ENCODE measurements at places on chromosomes 5 and 9.

DNA sequence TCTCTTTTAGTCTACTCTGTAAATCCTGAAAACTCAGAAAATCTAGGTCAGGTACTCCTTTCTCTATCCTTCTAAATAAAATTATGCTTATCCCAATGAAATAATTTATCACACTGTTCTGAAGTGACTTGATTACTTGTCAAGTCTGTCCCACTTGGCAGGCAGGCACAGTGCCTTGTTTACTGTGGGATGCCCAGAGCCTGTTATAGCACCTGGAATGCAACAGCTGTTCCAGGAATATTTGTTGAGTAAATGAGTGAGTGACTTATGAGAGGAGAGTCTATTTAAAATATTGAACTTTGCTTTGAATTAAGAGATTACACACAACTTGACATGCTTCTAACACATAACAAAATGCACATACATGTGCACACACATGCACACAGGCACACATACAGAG lies 130.0 kb downstream of the MPDZ start:
- no peak for DNase-seq

DNA sequence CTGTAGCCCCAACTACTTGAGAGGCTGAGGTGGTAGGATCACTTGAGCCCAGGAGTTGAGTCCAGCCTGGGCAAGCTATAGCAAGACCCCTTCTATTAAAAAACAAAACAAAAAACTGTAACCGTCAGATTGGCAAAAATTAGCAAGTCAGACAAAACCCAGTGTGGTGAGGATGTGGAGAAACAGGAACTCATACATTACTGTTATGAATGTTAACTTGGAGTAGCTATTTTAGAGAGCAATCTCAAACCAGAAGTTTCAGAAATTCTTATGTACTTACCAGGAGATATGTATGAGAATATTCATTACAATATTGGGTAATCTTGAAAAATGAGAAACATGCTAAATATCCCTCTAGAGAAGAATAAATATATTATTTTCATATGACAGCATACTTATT lies 120.3 kb downstream of the INVS start:
- no peak for DNase-seq

DNA sequence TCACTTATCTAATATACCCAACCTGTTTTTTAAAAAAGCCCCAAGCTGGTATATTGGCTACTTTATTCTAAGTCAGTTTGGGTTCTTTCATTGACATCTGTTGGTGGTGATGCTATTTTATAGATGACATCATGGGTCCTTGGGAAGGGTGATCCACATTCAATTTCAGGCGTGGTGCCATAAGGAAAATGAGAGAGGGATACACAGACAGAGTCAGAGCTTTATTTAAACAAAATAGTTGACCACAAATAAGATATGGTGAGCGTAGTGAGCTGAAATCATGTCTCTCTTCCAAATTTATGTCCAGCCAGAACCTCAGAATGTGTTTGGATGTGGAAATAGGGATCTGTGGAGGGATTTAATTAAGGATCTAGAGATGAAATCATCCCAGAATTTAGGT lies 302.4 kb downstream of the MAT2B start:
- no peak for DNase-seq

DNA sequence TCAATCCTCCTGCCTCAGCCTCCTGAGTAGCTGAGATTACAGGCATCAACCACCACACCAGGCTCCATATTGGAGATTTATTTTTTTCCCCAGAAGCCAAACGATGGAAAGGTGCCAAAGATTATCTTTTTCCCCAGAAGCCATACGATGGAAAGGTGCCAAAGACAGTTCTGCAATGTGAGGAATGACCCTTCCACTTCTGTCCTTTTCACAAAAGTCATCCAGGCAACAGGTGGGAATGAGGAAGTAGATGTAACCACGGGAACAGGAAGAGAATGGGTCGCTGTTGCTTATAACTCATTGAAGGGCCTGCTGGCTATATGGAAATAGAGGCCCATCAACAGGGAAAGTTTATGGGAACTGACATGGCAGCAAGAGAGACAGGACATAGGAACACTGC lies 233.7 kb upstream of the MSX2 start:
- no peak for DNase-seq

DNA sequence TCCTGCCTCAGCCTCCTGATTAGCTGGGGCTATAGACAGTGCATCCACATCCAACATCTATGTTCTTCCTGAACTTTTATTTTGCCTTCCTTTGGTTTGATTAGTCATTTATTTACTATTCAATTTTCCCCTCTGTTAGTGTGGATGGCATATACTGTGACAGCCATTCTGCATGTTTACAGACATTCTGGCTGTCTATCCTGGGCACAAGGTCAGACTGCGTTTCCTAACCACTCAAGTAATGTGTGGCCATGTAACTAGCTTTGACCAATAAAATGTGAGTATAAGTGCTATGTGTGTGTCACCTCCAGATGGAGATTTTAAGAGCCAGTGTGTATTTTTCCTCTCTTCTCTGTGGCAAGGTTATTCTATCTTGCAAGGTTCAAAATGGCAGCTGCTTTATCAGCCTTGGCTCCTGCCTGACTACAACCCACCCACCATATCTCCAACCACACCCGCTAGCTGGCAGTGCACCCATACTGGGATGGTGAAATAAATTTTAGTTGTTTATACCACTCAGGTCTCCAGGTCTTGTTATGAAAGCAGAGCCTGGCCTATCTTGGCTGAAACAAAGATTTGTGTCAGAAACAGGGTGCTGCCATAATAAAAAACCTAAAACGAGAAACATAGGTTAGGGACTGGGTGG lies 32.2 kb downstream of the PDE6A start:
- DNase-seq, result no peak

GRCh38 chr5:77851176-77852067 lies 75.3 kb upstream of the TBCA start:
- DNase-seq, result no peak

- no peak for DNase-seq
Observed at GRCh38 chr9:28866951-28867350, 1293.7 kb upstream of the C9orf72 start.

DNA sequence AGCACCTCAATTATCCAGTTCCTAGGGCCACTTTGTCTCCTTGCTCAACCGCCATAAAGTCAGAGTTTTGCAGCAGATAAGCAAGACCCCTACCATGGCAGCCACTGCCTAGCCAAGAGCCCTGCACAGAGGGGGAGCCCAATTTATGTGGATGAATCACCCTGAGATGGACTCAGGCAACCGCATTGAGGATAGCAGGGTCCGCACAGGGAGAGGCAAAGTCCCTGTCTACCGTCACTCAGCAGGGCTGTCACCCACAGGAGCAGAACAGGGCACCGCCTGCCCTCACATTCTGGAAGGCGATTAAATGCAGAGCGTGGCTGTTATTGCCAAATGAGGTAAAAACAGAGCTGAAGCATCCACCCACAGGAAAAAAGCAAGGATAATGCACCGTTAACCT lies 1.7 kb downstream of the FBP2 start:
- DNase-seq, result no peak

DNA sequence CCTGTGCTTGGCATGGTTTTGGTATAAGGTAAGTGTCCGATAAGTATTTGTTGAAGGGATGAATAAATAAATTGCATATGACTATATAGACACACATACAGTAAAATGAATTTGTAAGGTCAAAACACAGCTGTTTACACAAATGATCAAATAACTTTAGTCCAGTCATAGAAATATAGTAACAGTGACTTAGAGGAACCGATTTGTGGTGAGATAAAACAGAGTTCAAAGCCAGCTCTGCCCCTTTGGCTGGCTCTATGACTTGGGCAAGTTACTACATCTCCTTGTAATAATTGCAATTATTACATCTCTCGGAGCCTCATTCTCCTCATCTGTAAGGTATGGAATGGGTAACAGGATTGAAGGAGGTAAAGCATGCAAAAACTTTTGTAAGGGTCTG lies 384.0 kb downstream of the PLK2 start:
- DNase-seq, result no peak

DNA sequence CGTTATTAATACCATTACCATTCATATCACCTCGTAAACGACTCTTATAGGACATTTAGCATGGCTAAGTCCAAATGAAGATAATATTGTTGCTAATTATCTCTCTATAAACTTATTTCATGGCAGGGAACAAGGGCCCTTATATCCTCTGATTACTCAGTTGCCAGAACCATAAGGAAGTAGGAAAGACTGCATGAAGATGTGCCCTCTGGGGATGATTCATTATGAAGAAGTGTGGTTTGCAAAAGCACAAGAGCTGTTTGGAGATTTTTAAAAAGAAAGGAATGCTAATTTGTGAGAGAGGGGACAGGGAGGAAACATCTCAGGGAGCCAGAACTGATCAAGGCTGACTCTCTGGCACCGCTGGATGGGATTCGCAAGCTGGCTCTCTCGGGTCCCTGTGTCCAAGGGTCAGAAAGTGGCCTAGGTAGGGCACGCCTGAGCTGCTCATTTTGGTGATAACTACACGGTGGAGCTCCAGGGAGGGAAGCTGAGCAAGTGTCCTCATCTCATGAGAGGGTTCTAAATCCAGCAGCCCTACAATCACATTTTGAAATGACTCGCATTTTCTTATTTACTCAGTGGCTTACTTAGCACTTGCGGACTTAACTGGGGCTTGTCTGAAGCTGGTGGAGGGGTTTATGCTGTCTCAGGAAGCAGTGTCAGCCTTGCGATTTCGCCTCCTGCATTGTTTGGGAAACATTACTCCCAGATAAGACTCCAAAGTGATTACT lies 136.8 kb downstream of the C5orf15 start:
- no peak for DNase-seq

GRCh38 chr5:2194949-2195348 lies 312.2 kb upstream of the IRX4 start:
- DNase-seq, result no peak

DNA sequence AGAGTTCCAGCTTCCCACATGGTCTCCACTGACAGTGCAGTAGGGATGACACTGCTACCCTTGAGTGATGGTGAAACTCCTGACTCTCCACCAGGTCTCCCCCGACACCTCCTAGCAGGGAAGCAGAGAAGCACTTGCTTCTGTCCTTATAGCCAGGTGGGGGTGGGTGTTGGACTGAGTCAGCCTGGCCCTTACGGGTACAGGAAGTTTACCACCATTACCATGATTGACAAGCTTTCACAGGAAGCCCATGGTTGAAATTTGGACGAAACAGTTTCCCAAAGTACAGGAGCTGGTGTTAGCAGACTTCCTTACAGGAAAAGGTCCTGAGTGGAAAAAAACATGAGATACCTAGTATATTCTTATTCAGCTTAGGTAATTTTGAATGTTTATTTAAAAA lies 3.1 kb upstream of the FBXL7 start:
- no peak for DNase-seq

All from stimulated activated CD4-positive, alpha-beta T cell treated with anti-CD3 and anti-CD28 coated beads, Interleukin-1b, Interleukin-23, amount 100 ng/mL, for 24 hours (primary cell).